ENCODE measurements at places on chromosomes 5 and 9. TPM values are rescaled to one million over a fixed set of nuclear protein-coding genes. Genes with fewer than 3 reads are reported as not detected.

PCDHA1 gene
- total RNA-seq = not detected

SH2D3C gene
- total RNA-seq = 5.1 TPM

LECT2 gene
- total RNA-seq = 93.8 TPM

GRCh38 chr9:13689925-13690324 is 410.4 kb upstream of the MPDZ start:
- no peak for DNase-seq

DNA sequence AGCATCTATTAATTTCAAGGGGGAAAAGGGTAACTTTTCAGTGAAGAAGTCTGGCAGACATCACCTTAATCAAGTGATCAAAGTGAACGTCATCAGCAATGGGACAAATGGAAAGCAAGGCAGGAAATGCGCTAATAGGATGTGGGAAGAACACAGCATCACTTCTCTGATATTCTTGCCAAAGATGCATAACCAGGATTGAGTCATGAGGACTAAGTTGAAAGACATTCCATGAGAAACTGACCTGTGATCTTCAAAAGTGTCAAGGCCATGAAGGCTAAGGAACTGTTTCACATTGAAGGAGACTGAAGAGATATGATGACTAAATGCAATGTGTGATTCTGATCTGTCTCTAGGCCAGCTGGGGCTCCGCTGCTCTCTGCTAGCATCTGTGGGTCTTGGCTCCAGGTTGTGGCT is 92.9 kb downstream of the NDFIP1 start:
- no peak for DNase-seq

GRCh38 chr9:14383294-14383693 is 69.4 kb upstream of the NFIB start:
- DNase-seq = no peak

GRCh38 chr5:33102551-33102950 is 338.2 kb upstream of the TARS1 start:
- no peak for DNase-seq
